Coronary artery (tissue), 2 donors: ENCODE measurements at places on chromosomes 13 and 19.

DNA sequence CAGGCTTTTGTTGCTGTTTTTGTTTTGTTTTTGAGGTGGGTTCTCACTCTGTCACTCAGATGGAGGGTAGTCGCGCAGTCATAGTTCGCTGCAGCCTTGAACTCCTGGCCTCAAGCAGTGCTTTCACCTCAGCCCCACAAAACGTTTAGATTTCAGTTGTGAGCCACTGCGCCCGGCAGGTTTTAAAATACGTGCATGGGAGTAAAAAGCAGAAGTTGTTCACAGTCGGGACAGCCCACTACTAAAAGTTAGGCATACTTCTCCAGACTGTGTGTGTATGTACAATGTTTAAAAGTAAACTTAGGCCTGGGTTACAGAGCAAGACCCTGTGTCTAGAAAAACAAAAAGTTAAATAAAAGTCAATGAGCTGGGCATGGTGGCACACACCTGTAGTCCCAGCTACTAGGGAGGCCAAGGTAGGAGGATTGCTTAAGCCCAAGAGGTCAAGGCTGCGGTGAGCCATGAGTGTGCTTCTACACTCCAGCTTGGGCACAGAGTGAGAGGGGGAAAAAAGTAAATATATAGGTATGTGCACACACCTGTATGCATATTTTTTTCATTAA lies 6.1 kb downstream of the SAFB start:
- DNase-seq, result no peak

DNA sequence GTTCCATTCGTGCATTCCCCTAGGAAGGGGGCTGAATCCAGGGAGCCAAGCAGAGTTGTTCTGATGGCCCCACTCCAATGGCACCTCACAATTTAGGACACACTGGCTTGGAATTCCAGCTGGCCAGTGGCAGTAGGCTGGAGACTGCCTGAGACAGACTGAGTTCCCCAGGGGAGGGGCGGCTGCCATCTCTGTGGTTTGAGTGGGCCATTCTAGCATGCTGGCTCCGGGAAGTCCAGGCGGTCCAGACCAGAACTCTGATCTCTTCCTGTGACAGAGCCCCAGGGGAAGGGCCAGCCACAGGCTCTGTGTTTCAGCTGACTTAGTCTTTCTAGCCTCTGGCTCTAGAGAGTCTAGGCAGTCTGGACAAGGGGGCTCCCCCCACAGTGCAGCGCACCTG lies 29.5 kb upstream of the SLC7A1 start:
- no peak for DNase-seq

GRCh38 chr19:23527797-23528196 lies 132.5 kb upstream of the ZNF91 start:
- no peak for DNase-seq

- DNase-seq, result no peak
Measured at GRCh38 chr13:38990693-38991092, at the start of gene STOML3. Gene STOML3, minus strand, starts transcription at chr13:38990831. Its CDS starts 110 bp downstream, at chr13:38990721.

- no peak for DNase-seq
Measured at GRCh38 chr19:50030225-50030624, 4.4 kb downstream of the ZNF473 start.

- no peak for DNase-seq
Measured at GRCh38 chr13:27853335-27853734, 61.1 kb downstream of the GSX1 start.

GRCh38 chr19:47322058-47322457 lies 9.9 kb upstream of the C5AR2 start:
- DNase-seq, result no peak

DNA sequence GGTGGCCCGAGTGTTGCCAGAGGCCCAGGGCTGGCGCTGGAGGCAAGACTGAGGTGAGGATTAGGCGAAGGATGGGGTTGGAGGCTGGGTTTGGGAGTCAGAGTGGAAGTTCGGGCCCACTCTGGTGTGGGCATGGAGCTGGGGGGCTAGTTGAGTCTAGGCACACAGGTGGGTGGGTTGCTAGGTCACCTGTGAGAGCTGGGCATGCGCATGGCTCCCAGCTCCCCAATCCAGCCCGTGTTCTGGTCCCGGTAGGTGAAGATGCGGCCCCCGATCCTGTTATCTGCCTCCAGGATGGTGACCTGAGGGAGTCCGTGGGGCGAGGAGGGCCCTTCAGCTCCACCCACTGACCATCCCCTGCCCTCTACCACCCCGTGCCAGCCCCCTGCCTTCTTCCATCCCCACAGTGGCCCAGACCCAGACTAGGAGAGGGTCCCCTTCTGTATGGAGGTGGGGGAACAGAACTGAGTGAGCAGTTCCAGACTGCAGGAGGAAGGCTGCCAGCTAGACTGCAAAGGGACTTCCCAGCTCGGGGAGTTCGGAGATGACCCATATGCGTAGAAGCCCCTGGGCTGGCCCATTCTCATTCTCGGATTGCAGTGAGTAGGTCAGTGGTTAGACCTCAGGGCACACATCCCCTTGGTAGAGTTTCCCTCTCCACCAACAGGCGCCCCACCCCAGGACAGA lies 1.7 kb downstream of the IL4I1 start:
- no peak for DNase-seq

DNA sequence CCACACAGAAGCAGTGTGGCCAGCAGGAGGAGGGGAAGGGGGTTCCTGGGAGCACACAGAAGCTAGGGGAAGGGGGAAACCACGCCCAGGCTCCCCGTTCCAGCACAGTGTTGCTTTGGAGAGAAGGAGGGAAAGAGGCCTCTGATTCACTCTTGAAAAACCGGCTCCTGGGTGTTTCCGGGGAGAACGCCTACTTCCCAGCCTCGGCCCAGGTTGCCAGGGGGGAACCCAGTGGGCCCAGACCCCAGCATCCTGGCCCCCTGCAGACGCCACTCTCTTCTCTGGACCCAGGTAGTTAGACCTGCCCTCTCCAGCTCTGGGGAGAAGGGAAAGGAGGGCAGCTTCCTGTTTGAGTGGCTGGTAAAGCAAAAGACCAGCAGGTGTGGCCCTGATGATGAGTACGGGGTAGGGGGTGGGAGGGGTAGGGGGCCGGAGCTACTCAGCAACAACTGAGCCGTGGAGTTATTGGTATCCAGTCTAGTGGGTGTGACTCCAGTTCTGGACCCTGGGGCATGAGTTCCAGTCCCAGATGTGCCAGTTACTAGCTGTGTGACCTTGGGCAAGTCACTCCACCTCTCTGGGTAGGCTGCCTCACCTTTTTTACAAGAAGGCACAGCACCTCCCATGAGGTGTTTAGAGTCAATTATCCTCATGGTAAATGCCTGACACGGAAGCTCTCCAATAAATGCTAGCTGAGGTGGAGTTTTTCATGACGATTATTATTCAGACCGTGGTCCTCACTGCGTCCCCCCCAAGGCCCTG lies 836 bp downstream of the GIPC1 start:
- DNase-seq, result no peak

DNA sequence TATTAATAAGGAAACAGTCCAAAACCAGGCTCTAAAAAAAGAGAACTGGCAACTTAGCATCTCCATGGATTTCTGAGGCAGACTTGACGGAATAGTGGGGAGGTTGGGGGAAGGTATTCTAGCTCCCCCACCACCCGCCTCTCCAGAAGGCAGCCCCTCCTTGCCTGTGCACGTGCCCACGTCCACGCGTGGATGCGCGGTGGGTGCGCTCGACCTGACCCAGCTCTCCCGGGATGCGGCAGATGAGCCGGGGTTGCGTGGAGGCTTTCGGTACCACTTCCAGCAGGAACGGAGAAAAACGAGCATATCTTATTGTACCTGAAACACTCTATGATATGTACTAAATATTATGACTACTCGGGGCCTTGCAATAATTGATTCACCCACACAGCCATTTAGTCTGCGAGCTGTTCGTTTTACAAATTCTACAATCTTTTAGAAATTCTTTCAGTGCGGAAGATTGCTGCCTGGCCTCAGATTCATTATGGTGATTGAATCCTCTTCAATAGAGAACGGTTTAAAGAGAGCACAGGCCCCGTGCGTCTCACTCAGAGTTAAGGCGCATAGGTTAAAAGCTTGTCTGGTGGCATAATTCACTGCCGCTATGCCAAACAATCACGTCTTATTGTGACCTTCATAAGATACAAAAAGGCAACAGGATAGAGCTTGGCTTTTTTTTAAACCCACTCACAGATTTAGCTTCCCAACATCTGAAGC lies 117.9 kb downstream of the URI1 start:
- DNase-seq, result no peak

DNA sequence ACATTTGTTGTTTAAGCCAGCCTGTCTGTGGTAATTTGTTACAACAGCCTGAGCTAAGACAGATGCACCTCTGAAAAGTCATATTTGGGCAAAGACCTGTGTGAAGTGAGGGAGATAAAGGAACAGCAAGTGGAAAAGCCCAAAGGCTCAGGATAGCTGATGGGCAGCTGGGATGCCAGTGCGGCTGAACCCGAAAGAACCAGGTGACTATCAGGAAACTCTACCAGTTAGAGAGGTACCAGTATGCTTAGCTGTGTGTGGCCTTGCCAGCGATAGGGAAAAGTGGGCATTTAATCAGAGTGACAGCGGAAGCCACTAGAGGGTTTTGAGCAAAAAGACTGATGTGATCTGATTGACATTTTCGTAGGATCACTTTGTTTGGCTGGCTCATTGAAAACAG lies 764.8 kb upstream of the GPC6 start:
- DNase-seq, result no peak

DNA sequence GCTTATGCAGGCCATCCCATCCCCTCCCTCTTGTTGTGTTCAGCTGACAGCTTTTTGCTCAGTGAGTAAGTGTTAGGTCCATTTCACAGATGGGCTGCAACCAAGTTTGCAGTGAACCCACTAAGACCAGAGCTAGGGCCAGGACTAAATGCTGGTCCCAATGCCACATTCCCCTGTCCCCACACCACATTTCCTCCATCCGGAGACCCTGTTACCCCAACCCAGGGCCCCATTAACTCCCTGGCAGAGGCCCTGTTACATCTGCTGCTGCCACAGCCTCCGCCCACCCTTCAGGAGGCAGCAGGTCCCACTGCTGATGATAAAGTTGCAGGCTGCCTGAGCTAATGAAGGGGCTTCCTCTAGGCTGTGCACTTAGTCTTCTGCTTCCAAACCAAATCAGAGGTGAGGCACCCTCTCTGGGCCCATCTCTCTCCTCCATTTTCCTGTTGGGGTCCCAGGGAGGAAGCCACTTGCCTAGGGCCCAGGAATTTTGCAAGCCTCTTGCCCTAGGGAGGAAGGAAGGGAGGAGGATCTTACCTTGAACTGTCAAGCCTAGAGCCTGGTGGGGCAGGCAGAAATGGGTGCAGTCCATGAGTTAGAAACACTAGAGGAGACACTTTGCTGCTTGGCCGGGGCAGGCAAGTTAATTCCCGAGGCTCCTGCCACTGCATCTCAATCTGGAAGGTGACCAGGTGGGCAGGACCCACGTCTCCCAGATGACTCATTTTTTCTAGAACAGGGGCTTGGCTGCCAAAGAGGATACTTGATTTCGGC lies 3.4 kb upstream of the USF2 start:
- DNase-seq, result peak; percentile 69

- no peak for DNase-seq
Measured at GRCh38 chr13:42654722-42655121, 80.8 kb downstream of the TNFSF11 start.

DNA sequence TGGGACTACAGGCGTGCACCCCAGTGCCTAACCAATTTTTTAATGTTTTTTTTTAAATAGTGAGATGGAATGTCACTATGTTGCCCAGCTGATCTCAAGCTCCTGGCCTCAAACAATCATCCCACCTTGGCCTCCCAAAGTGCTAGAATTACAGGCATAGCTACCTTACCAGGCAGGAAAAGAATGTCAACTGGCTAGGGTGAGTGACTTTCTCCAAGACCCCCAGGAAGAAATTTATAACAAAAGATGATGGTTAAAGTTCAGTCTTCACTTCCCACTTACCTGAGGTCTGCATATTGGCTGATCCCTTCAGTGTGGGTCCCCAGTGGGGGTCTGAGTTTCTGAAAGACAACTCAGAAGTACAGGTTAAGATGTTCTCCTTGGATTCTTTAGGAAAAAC lies 893.0 kb downstream of the UQCRFS1 start:
- DNase-seq, result no peak

DNA sequence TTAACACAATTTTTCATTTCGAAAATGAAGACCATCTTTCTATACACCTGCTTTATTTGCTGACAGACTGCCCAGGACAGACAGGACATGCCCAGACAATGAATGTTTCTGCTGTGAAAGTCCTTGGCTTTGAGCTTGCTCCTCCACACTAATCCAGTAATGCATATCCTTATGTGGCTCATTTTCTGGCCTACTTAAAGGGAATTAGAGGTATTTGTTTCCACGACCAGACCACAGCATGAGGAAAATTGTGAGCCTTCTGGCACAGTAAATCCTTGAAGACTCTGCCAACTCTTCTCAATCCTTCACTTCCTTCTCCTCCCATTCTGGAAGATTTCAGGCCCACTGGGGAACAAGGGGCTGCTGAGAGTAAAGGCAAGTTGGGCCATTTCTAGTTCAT lies 25.7 kb downstream of the CCDC70 start:
- no peak for DNase-seq

DNA sequence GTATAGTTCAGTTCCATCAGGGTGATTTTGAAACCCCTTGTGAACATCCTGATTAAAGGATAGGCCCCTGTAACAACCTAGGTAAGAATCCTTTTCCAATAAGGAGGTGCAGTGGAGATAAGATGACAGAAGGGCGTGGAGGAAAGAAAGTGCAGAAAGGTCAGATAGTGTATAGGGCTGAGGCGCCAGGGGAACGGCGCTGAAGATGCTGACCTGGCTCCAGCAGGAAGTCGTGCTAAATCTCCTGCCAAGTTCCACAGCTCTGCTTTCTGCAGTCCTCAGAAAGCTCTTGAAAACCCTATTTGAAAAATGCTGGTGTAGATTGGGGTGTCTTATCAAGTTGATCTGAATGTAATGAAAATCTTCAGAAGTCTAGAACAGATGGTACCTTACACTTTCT lies 221.7 kb downstream of the COG6 start:
- no peak for DNase-seq

DNA sequence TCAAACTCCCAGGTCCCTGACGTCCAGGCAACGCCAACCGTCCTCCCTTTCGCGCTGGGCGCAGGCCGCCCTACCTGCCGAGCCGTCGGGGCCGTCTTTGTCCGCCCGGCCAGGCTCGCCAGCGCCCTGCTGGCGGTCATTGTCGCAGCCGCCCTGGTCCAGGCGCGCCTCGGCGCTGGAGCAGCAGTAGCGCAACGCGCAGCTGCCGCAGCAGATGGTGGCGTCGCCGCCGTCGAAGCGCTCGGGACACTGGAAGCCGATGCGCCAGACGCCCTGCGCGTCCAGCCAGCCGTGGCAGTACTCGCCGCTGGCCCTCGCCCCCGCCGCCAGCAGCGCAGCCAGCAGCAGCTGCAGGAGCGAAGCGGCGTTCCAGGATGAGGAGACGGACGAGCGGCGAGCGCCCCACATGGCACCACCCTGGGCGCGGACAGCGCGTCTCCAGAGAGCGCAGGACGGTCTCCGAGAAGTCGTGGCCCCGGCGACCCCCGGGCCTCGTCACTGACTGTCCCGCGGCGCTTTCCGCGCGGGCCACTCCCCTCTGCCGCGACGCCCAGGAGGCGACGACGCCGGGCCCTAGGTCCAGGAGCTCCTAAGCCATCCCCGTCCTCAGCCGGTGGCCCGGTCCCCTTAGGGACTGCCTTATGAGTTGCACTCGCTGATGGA lies 1.1 kb downstream of the SHISA2 start:
- DNase-seq, result no peak

DNA sequence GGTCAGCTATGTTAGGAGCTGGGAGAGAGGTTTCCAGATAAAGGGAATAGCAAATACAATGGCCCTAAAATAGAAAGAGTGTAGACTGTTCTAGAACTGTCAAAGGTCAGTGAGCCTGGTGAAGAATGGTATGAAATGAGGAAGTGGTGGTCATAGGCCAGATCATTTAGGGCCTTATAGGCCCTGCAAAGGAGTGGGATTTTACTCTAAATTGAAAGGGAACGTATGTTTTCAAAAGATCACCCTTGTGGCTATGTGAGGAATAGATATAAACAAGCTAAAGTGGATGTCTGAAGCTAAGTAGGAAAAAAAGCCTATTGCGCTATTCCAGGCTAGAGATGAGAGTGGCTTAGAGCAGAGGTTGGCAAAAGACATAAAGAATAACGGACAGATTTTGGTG lies 70.7 kb upstream of the TDRD3 start:
- no peak for DNase-seq
